Endodermal cell (in vitro differentiated cells): ENCODE measurements at places on chromosomes 16 and 17. TPM values are rescaled to one million over a fixed set of nuclear protein-coding genes. Genes with fewer than 3 reads are reported as not detected.

GRCh38 chr16:85395913-85396878 lies 216.9 kb upstream of the GSE1 start:
- H3K4me1 ChIP-seq, result no peaks in the 10 kb centered on the region
- no peak overlapping the region for H3K4me3 ChIP-seq
- no peaks in the 10 kb centered on the region for H3K36me3 ChIP-seq
- no peaks in the 10 kb centered on the region for H3K27me3 ChIP-seq
- peak; percentile 81 for DNase-seq

GRCh38 chr16:82091241-82091640 lies 56.2 kb downstream of the HSD17B2 start:
- no peak for DNase-seq
- peaks cover 53% of the 10 kb centered on the region for H3K27me3 ChIP-seq
- no peak overlapping the region for H3K4me3 ChIP-seq
- H3K4me1 ChIP-seq, result peaks cover 4% of the 10 kb centered on the region
- no peak overlapping the region for H3K27ac ChIP-seq
- no peaks in the 10 kb centered on the region for H3K36me3 ChIP-seq

- H3K27ac ChIP-seq, result no peak overlapping the region
- DNase-seq, result no peak
- no peak overlapping the region for H3K4me3 ChIP-seq
- H3K36me3 ChIP-seq, result peaks cover 7% of the 10 kb centered on the region
- no peaks in the 10 kb centered on the region for H3K27me3 ChIP-seq
Measured at GRCh38 chr16:921321-921905, 49.4 kb downstream of the LMF1 start.

DNA sequence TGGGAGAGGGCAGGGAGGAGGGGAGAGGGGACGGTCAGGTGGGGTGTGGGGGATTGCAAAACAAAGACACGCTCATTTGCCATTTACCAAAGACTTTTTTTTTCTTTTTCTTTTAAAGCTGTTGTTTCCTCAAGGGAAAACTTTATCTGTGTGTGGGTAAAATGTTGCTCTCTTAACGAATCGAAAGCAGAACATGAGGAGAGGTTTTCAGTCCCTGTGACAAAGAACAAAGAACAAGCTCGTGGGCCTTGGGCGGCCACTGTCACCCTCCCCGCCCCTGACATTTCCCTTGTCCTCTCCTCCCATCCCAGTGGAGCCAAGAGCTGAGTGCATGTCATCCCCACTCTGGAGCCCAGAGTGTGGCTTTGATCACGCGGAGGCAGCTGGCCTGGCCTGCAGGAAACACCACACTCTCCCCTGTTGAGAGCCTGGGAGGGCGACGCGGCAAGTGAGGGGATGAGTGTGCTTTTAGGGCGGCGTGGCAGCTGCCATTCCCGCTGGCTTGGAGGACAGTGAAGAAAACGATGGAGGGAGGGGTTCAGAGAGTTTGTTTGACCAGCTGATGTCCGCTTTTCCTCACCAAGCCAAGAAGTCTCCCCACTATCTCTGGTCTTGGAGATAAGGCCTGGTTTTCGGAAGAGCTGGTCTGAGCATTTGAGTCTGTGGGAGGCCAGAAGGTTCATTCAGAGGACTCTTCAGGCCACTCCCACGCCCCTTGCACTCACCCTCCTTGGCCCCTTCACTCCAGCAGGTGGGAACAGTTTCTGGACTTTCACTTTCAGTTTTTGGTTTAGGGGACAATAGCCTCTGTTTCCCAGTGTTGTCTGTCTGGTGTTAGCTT lies 11.4 kb downstream of the CCR7 start:
- DNase-seq, result peak; percentile 52
- no peak overlapping the region for H3K4me3 ChIP-seq
- H3K27me3 ChIP-seq, result no peaks in the 10 kb centered on the region
- no peaks in the 10 kb centered on the region for H3K4me1 ChIP-seq
- H3K36me3 ChIP-seq, result no peaks in the 10 kb centered on the region

- H3K27me3 ChIP-seq, result no peaks in the 10 kb centered on the region
- H3K4me3 ChIP-seq, result no peak overlapping the region
- no peak overlapping the region for H3K27ac ChIP-seq
- no peaks in the 10 kb centered on the region for H3K4me1 ChIP-seq
- DNase-seq, result no peak
Measured at GRCh38 chr16:4409081-4409932, 7.1 kb downstream of the CORO7 start.

GRCh38 chr16:55322327-55322726 lies 1.7 kb upstream of the IRX6 start:
- H3K4me3 ChIP-seq, result no peak overlapping the region
- H3K4me1 ChIP-seq, result peaks cover 13% of the 10 kb centered on the region
- H3K27ac ChIP-seq, result no peak overlapping the region
- no peaks in the 10 kb centered on the region for H3K36me3 ChIP-seq
- DNase-seq, result no peak

DNA sequence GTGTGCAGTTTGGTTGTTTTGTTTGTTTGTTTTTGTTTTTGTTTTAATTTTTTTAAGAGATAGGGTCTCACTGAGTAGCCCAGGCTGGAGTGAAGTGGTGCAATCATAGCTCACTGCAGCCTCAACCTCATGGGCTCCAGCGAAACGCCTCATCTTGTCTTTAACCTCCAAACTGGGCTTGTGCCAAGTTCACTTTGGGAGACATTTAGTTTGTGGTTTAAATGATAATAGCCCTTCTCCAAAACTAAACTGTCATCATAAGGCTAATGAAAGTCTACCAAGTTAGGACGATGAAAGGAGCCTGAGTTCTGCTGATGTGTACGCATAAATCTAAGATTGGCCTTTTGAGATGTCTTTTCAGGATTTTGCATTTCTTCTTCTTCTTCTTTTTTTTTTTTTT lies 6.5 kb upstream of the CARD14 start:
- H3K27me3 ChIP-seq, result no peaks in the 10 kb centered on the region
- H3K4me3 ChIP-seq, result no peak overlapping the region

- no peaks in the 10 kb centered on the region for H3K27me3 ChIP-seq
- H3K4me3 ChIP-seq, result no peak overlapping the region
- no peak for DNase-seq
- peaks cover 48% of the 10 kb centered on the region for H3K36me3 ChIP-seq
- no peak overlapping the region for H3K27ac ChIP-seq
Measured at GRCh38 chr16:28149011-28149888, 62.5 kb downstream of the XPO6 start.

CX3CL1 gene
- 0.82 to 1.2 TPM (median 1.0 TPM) in 3 replicates for total RNA-seq

KRTAP2-3 gene
- total RNA-seq, result not detected in 3 replicates

MYO1C gene
- total RNA-seq, result 69.5 to 95.6 TPM (median 90.0 TPM) in 3 replicates
